Stimulated activated CD4-positive, alpha-beta T cell treated with anti-CD3 and anti-CD28 coated beads, Interleukin-1b, Interleukin-23, amount 100 ng/mL, for 1 hour (primary cell): ENCODE measurements at places on chromosomes 5 and 9.

- no peak for DNase-seq
These were observed 103.3 kb downstream of the EDIL3 start for GRCh38 chr5:84281383-84281782.

DNA sequence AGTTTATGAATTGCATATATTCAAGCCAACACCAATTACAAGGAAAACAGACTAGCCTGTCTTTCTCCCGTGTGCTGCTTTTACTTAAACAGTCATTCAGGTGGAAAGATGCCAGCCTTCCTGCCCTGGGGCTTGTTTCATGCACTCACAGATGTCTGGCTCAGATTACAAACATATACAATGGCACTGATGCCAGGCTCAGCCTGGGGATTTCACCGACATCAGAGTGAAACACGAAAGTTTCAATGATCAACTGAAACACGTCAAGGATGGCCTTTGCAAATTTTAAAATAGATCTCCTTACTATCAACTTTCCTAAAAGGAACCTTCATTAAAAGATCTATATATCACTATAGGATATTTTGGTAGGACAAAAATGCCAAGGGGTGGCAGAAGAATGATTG is 1576.5 kb downstream of the EFNA5 start:
- no peak for DNase-seq

GRCh38 chr5:137071931-137072330 is 427.2 kb downstream of the SPOCK1 start:
- DNase-seq = no peak

DNA sequence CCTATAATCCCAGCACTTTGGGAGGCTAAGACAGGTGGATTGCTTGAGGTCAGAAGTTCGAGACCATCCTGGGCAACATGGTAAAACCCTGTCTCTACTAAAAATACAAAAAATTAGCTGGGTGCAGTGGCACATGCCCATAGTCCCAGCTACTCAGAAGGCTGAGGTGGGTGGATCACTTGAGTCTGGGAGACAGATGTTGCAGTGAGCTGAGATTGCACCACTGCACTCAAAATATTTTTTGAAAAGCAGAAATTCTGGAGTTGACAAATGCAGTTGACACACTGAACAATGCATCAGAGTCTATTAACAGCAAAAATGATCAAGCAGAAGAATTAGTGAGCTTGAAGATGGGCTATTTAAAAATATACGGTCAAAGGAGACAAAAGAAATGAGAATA is 35.5 kb downstream of the NDUFAF2 start:
- no peak for DNase-seq

DNA sequence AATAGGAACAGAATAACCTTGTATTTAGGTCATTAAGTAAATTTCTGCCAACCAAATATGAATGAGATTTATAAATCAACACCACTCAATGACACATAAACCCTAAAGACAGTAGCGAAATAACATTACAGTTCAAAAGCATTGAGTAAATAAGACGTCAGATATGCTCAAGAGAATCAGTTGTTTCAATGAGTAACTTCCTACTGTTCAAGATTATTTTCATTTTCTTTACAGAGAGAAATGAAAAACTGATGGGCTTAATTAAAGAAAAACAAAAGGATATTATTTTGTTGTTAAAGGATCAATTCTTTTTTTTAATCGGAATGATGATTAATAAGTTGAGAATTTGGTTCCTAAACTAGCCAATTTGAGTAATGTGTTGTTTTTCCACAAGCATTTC is 150.1 kb downstream of the BNC2 start:
- no peak for DNase-seq

DNA sequence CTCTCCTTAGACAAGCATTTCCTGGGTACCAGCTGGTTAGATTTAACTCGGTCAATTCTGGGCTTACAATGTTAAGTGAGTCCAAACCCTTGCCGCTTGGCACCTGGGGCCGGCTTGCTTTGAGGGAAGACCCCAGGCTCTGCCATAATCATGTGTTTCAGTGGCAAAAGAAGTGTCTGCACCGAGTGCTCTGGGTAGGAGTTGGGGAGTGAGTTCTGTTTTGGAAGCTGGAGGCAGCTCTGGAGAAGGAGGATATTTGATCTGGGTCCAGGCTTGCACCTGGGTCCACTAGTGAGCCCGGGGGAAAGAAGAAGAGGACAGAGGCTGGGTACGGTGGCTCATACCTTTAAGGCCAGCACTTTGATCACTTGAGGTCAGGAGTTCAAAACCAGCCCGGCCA is 8.4 kb upstream of the OLFM1 start:
- no peak for DNase-seq

- no peak for DNase-seq
These were observed 478.7 kb downstream of the PRR16 start for GRCh38 chr5:120942596-120943350.

DNA sequence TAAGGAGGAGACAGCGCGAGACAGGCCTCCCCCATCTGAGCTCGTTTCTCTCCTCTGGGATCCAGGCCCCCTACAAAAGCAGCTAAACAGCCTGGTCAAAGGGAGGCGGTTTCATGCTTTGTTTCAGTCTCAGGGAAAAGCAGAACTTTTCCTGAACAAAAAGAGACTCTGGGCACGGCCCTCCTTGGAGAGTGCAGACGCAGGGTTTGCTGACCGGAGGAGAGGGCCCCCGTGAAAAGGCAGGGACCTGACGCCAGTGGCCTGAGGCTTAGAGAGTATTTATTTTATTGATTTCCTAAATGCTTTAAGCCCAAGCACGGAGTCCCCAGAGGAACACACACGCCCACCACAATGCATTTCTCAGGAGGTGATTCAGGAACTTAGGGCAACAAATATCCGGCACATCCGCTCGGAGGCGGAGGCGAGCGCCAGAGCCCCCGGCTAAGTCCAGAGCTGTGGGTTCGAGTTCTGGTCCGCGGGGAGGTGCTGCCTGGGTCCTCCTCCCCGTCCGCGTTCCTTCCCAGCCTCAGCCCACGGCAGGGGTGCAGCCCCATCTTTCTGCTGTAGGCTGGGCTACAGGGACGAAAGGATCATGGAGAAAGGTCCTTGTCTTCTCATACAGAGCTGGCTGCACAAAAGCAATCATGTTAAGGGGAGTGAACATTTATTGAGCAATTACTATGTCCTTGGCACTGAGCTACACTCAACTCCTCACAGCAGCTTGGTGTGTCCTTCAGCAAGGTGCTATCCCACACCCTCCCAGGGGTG is 40.0 kb downstream of the PTGES start:
- no peak for DNase-seq

DNA sequence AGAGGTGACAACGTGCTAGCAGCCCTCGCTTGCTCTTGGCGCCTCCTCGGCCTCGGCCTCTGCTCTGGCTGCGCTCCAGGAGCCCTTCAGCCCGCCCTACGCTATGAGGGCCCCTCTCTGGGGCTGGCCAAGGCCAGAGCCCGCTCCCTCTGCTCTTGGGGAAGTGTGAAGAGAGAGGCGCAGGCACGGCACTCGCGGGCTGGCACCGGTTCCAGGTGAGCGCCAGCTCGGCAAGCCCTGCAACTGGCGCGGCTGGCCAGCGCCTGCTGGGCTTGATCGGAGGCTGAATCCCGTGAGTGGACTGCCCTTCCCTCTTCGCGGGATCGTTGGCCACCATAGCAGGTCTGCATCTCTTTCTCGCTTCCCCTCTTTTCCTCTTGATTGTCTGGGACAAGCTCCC is 298.0 kb upstream of the PTPRD start:
- no peak for DNase-seq

DNA sequence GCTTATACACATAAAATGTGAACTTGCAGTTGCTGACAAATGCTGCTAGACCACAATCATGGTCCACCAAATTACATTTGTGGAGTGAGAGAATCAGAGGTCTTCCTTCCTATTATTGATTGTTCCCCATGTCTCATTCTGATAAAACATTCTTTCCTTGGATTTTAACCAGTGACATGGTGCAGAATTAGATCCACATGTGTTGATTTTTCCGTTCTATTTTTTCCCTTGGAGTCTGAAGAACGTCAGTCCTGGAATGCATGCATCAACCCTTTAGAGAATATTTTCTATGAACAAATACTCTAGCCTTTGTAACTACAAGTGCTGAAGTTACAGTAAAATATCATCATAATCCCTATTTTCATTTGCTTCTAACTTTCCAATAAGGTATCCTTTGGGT is 170.7 kb upstream of the SPRY4 start:
- DNase-seq = no peak

DNA sequence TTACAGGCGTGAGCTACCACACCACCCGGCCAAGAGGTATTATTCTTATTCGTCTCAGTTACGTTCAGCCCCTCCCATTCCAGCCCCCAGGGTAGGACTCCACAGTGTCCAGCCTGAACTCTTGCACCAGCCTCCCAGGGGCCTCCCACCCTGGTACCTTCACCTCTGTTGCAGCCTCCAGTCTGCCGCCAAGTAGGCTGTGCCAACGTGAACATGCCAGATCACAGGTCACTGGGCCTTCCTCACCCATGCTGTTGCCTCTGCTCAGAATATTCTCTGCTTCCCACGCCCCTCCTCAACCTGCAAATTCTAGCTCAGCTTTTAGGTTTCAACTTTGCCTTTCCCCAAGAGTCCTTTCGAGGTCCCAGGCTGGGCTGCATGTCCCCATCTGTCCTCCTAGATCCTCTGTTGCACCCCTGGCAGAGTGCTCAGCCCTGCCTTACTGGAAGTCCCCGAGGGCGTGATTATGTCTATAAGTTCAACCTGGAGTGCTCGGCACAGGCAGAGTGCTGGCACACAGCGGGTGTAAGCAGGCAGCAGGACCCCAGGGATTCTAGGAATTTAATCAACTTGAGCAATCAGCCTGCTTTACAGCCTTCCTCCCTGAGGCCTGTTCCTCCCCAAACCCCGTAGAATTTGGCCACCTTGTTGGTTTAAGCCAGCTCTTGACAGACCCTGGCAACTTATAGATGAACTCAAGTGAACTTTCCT is 13.1 kb upstream of the STXBP1 start:
- DNase-seq = no peak

DNA sequence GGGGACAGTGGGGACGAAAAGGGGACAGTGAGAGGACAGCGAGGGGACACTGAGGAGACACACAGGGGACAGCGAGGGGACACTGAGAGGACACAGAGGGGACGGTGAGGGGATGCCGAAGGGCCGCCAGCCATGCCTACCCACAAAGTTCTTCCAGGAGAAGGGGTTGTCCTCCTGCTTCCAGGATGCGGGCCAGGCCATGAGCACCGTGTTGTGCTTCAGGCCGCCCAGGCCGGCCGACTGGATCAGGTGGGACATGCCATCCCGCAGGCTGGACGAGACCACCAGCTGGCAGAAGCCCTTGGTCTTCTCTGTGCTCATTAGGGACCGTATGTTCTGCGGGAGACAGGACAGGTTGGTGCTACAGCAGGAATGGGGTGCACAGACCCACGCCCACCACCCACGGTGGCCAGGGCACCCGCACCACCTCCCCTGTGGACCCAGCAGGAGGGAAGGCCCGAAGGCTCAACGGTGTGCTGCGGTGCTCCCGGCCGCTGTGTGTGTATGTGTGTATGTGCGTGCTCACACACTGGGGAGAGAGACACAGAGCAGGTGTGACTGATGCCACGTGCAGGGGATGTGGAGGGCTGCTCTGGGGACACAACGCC is 46.6 kb downstream of the SLC12A7 start:
- no peak for DNase-seq

GRCh38 chr5:67014957-67015400 is 181.6 kb downstream of the CD180 start:
- no peak for DNase-seq

DNA sequence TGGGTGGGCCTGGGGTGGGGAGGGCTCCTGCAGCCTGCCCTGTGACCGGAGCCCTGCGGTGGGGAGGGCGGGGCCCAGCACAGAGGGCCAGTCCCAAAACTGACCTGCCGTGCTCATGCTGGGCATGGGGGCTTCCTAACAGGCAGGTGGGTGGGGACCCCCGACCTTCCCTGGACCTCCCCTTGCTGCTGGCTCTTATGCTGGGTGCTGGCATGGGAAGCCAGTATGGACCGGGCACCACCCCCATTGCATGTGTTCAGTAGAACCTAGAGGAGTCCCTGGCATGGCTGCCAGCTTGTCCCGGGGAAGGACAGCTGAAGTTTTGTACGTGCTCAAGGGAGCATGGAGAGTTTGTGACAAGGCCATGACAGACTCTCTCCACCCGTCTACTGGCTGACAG is 37.1 kb downstream of the WNK2 start:
- no peak for DNase-seq

GRCh38 chr9:93898502-93899426 is 56.4 kb downstream of the BARX1 start:
- DNase-seq = no peak

DNA sequence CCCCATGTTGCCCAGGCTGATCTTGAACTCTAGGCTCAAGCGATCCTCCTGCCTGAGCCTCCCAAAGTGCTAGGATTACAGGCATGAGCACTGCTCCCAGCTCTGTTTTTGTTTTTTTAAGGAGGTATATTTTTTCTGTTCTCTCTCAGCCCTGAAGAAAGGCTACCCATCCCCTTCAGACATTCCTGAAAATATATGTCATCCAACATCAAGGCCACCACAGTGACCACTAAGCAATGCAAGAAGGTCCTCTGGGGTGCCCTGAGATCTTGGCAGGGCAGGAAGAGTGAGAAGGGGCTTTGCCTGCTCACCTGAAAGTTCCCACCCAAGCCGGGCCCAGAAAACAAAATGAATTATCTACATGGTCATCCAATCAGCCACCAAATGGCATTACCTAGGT is 47.8 kb upstream of the IL17B start:
- no peak for DNase-seq

DNA sequence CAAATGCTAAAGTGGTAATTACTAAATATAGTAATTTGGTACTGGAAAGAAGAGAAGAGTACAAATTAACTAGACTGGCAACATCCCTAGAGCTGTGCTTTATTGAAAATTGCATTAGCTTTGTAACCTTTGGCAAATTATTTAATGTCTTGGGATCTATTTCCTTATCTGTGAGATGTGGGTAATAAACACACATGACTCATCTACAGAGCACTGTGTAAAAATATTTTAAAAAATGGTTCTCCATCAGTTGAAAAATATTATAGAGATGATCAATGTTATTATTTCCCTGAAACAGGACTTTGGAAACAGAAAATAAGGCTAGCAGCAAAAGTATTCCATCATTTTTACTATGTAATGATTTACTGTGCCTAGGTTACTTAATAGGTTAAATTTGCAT is 1698.8 kb upstream of the CDH9 start:
- no peak for DNase-seq

- DNase-seq = no peak
These were observed 25.9 kb upstream of the ANKRD55 start for GRCh38 chr5:56259002-56259511.

DNA sequence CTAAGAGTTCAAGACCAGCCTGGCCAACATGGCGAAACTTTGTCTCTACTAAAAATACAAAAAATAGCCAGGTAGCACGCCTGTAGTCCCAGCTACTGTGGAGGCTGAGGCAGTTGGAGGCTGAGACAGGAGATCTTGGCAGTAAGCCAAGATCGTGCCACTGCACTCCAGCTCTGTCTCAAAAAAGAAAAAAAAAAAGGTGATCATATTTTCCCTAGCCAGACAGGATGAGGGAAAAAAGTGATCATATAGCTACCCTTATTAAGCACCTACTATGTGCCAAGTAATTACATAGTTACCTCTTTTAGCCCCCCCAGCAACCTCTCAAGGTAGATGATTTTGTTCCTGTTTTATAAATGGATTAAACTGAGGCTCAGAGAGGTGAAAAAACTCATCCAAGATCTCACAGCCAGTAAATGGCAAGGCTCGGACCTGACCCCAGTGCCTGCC is 18.1 kb upstream of the RPL26L1 start:
- no peak for DNase-seq

GRCh38 chr5:35061211-35061770 is 13.5 kb upstream of the AGXT2 start:
- no peak for DNase-seq

- DNase-seq = no peak
These were observed 35.3 kb upstream of the ICE1 start for GRCh38 chr5:5387192-5387591.
